Dorsolateral prefrontal cortex (tissue), 122 donors: ENCODE measurements at places on chromosomes 7 and 10.
A peak's percentile ranks its signal among the peaks of the same experiment; 100 is the strongest.

DNA sequence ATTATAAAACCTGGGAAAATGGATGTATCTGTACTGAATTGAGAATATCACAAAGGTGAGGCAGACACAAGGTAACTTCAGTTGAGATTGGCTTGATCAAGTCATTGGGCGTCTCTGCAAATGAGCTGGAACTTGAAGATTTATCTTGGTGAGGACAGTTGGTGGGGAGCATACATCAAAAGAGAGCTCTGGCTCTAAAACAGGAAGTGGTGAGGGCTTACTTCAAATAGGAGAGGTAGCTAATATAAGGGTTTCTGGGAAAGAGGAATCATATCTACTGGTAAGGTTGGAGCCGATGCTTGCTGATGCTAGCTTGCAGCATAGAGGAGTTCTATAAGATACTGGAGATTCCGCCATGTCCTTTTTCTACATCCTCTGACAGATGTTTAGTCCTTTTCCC lies 39.9 kb upstream of the FGL2 start:
- no peak for DNase-seq

DNA sequence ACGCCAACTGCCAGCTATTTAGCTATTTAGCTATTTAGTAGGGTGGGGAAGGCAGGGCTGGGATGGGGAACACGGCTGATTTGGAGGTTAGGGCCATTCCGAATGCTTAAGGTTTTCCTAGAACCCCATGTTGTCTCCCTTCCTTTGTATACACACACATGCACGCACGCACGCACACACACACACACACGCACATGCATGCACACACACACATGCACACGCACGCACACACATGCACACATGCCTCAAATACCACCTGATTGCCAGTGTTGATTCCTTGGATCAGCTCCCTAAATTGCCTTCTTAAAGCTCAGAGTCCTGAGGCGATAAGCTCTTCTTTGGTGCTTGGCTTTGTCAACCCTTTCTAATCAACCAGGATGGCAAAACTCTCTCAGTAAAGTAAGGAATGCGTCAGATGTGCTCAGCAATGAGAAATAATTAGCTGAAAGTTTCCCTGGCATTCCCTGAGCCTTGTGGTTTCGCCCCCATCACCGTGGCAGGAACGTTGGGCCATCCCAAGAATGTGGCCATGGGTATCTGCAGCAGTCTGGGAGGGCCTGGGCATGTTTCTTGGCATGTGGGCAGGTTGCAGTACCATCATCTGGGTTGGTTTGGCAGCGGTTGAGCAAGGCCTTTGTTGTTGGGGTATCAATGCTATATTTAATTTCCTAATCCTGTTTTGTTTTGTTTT lies 305.6 kb downstream of the LRMDA start:
- no peak for DNase-seq

- no peak for DNase-seq
Measured at GRCh38 chr7:141039376-141039775, 24.6 kb upstream of the MRPS33 start.

- DNase-seq, result no peak
Measured at GRCh38 chr7:44497155-44498027, 6.9 kb upstream of the NUDCD3 start.

GRCh38 chr10:57962839-57963238 lies 304.9 kb downstream of the IPMK start:
- DNase-seq, result no peak

GRCh38 chr10:69847458-69847857 lies 45.8 kb downstream of the COL13A1 start:
- no peak for DNase-seq

DNA sequence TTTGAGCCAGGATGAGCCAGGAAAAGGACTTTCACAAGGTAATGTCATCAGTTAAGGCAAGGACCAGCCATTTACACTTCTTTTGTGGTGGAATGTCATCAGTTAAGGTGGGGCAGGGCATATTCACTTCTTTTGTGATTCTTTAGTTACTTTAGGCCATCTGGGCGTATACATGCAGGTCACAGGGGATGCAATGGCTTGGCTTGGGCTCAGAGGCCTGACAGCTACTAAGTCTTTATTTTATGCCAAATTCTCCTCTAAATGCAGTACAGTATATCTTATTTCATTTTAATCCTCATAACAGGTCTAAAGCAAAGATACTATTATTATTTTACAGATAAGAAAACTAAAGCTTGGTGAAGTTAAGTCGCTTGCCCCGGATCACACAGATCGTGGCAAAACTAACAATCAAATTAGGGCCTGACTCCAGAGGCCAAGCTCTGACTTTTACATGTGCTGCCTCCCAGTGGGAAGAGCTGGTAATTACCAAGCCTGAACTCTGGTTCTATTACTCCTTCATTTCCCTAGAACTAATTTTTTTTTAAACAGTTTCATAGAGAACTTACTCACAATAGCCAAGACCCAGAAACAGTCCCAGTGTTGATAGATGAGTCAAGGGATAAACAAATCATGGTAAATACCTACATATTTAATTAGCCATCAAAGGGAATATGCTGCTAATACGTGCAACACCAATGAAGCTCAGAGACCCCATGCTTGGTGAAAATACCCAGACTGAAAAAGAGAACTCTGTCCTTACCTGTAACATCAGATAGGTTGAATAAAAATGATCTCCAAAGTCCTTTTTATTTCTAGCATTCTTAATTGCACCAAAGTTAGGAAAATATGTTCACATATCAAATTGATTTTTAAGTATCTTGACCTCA lies 35.4 kb downstream of the C7orf25 start:
- peak; percentile 11 for DNase-seq

GRCh38 chr7:128121711-128122530 lies 90.7 kb upstream of the LRRC4 start:
- DNase-seq, result no peak

GRCh38 chr10:92208157-92208720 lies 82.6 kb downstream of the CPEB3 start:
- no peak for DNase-seq

GRCh38 chr10:60921633-60922032 lies 22.4 kb downstream of the RHOBTB1 start:
- no peak for DNase-seq

DNA sequence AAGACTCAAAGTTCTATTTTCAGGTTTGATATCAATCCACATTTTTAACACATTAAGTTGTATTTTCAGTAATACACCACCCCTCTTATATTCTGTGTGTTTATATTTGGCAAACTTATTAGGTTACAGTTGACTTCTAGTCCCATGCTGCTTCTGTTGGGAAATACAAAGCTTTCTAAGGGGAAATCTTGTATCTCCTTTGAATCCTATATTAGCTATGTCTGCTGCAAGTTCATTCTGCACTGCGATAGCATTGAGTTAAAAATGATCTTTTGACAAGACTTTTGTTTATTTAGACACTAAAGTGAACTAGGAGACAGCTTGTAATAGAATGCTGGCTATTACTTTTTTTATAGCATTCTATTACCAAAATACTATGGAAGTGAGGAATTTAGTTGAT lies 625.1 kb upstream of the ANKRD30A start:
- DNase-seq, result no peak

- no peak for DNase-seq
Measured at GRCh38 chr7:1856161-1856887, 186.2 kb downstream of the ELFN1 start.
